CD8-positive, alpha-beta memory T cell (primary cell): ENCODE measurements at places on chromosomes 4 and X. TPM values are rescaled to one million over a fixed set of nuclear protein-coding genes. Genes with fewer than 3 reads are reported as not detected.

The GSPT2 gene
- 5.9 TPM for polyA plus RNA-seq

The ABCE1 gene
- polyA plus RNA-seq = 59.7 TPM

The GSX2 gene
- polyA plus RNA-seq = not detected

The HCFC1 gene
- polyA plus RNA-seq = 12.4 TPM

The SUPT20HL2 gene
- polyA plus RNA-seq = not detected

The MAGEB10 gene
- polyA plus RNA-seq = not detected

The GPRIN3 gene
- polyA plus RNA-seq = 16.5 TPM

The MAGEA10 gene
- polyA plus RNA-seq = not detected

The CXCL3 gene
- polyA plus RNA-seq = not detected

The PRSS12 gene
- not detected for polyA plus RNA-seq

GRCh38 chrX:122582975-122583305 is 601.1 kb upstream of the GRIA3 start:
- no peak for DNase-seq

DNA sequence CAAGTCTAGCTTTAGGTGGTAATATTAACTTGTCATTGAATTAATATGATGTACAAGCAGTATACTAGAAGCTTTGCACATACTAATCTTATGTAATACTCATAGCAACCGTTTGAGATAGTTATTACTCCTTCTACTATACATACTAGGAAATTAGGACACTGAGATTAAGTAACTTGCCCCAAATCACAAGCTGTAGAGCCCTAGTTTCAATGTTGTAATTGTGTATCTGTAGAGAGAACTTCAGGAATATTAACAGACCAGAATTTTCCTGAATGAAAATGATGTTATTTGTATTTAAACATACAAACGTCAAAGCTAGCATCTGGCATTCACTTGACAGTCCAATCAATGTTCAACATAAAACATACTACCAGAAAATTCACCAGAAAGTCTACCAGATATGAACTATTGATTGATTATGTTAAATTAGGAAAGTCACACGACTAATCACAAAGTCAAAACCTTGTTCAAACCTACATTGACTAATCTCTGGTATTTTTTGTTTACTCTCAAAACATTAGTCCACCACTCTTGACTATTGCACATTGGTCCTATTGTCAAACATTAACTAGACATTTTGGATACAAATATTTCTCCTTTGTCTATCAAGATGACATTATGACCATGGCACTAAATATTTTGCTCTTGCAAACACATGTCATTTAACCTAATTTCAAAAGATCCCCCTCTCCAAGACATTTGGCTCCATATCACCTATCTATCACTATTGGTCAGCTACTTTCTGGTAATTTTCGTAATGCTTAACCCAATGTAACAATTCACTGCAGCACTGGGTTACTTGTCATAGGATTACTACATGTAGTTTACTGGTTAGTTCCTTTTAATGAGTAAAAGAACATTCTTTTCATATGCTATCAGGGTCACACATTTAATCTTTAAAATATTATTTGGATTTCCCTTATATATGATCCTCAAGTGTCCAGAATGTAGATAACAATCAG is 100.7 kb downstream of the GPC3 start:
- DNase-seq = no peak

- no peak for DNase-seq
Observed at GRCh38 chr4:75800972-75801371, 76.6 kb downstream of the USO1 start.

GRCh38 chr4:176309046-176309445 is 10.7 kb upstream of the SPCS3 start:
- no peak for DNase-seq

DNA sequence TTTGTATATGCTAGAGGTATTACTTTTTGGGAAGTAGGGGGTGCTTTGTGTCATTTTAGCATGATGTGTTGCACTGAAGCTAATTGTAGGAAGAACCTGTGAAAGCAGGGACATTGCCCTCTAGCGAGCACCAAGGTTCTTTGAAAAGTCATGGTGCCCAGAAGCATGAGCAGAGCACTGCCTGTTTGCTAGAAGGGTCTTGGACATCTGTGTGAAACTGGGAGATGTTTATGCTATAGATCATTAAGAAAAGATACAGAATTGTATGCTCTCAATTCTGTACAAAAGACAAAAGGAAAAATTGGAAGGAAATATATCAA is 14.7 kb downstream of the GRPR start:
- DNase-seq = no peak

DNA sequence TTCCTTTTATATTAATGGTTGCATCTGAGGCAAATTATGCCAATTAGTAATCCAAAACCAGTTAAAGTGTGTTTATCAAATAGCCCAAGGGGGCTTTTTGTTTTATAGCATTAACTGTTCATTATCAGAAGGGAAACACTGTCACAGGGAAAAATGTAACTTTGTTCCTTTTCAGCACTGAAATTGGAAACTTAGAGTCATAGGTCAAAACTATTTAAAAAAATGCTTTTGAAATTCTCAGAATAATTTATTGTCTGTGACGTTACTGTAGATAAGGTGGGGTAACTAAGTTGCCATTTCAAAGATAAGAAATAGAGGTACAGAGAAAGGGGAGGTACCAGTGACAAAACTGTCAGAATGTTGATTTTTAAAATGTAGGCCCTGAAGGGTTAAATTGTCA is 129.3 kb downstream of the AKAP4 start:
- DNase-seq = no peak

GRCh38 chr4:111618908-111619307 is 526.3 kb upstream of the FAM241A start:
- DNase-seq = no peak

DNA sequence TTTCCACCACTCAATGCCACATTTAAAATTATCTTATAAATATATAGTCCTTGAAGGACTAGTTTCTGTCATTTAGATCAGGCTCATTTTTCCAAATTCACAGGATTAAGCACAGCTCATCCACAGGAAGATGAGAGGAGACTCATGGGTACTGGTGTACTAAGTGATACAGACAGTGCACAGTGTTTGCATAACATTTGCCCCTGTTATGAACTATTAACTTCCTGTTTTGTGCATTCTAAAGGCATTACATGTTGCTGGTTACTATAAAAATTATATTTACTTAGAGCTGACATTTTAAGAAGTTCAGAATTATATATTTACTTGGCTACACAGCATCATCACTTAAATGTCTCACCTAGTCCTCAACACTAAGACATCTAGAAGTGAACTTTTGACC is 772.0 kb downstream of the TECRL start:
- no peak for DNase-seq

GRCh38 chr4:51878431-51878830 is 35.5 kb downstream of the DCUN1D4 start:
- DNase-seq = no peak

- DNase-seq = no peak
Observed at GRCh38 chr4:147136310-147136709, 190.6 kb upstream of the TTC29 start.

DNA sequence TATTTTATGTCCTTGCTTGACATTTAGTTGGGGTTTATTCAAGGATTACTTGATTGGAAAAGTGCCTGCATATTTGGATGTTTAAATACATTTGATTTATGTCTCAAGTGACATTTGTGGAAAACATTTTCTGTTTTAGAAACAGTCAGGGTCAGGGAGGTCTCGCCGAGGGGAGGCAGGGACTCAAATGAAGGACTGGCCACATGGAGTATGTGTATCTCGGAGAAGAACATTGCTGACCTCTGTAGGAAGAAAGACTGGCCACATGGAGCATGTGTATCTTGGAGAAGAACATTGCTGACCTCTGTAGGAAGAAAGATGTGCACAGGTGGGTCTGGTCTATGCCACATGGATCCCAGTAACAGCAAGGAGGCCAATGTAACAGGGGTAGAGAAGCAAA is 233.6 kb downstream of the TRIML1 start:
- no peak for DNase-seq

GRCh38 chr4:165443276-165443675 is 64.5 kb downstream of the CPE start:
- no peak for DNase-seq

- DNase-seq = no peak
Observed at GRCh38 chr4:70522626-70523025, 4.3 kb downstream of the AMTN start.

DNA sequence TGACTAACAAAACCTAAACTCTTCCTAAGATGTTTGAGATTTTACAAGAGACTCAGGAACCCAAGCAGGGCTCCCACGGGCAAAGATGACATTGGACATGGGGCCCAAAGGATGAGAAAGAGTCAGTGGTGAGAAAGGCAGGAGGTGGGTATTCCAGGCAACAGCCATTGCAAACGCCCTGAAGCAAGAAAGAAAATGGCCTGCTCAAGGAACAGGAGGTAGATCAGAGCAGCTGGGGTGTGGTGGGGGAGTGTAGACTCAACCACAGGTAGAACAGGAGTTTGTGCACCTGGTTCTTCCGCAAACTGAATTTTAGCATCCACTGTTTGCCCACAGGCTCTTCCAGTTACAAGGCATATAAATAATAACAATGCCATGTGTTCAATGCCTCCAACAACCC is 3.3 kb downstream of the PPP2R2C start:
- DNase-seq = no peak

- no peak for DNase-seq
Observed at GRCh38 chr4:35900286-35901243, 343.7 kb downstream of the ARAP2 start.

- DNase-seq = no peak
Observed at GRCh38 chr4:37279894-37280592, 35.5 kb downstream of the NWD2 start.

DNA sequence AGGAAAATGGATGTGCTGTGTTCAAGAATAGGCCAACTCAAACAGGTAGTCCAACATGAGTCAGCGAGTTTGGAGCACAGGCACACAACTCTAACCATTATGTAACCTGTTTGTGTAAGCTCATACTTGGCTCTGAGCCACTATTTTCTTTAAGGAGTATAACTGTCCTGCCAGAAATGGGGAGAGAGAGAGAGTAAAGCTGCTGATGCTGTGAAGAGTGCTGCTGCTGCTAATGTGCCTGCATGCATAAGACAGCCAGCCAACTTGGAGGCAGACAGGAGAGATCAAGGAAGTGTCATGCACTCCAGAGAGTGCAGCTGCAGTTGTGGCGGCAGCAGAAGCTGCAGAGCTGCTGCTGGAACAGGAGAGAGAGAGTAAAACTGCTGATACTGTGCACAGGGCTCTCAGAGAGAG is 11.7 kb upstream of the STATH start:
- no peak for DNase-seq

DNA sequence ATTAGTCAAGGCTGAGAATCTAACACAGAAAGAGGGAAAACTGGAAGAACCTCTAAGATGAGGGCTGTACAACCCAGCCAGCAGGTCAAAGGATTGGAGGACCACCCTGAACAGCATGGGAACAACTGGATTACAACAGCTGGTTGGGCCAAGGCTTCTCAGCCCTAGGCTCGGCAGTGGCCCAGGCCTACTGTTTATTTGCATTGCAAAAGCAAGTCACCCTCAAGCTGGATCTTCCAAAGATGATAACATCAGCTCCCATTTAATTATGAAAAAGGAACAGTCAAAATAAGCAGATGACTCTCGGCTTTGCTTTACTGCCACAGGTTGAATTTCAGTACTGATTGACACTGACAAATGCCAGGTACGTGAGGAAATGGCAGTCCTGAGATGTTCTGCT is 61.8 kb downstream of the GPC3 start:
- DNase-seq = no peak

DNA sequence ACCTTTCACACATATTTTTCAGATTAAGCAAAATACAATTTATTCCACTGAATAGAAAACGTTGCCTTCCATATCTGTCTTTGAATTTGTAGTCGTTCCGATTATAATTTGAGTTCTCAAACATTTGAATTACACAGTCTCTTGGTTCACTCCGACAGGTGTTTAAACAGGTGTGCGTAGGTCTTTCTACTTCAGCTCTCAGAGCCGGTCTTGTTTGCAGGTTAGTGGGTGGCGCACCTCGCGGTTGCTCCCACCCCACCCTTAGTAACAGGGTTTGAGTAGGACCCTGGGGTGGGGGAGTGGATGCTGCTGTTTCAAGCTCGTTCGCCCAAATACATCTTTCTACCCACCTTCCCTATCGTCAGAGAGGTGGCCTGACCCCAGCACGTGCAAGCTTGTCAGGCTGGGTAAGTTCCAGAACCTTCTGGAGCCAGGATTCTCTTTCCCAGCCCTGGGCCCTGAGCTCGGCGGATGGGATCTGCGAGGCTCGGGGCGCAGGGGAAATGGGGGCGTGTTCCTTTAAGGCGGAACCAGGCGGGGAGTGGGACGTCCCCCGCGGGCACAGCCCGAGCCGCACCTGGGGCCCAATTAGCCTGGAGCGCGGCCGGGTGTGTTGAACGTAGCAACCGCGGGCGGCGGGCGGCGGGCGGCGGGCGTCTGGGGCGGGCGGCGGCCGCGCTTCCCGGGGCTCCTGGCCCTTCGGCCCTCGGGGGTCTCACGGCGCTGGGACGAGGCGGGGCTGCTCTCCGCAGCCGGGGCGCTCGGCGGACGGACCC is at the start of gene FAM149A:
FAM149A (plus strand) TSS at position 591 of the 776 bp plus-strand sequence.
- DNase-seq = peak; percentile 33

DNA sequence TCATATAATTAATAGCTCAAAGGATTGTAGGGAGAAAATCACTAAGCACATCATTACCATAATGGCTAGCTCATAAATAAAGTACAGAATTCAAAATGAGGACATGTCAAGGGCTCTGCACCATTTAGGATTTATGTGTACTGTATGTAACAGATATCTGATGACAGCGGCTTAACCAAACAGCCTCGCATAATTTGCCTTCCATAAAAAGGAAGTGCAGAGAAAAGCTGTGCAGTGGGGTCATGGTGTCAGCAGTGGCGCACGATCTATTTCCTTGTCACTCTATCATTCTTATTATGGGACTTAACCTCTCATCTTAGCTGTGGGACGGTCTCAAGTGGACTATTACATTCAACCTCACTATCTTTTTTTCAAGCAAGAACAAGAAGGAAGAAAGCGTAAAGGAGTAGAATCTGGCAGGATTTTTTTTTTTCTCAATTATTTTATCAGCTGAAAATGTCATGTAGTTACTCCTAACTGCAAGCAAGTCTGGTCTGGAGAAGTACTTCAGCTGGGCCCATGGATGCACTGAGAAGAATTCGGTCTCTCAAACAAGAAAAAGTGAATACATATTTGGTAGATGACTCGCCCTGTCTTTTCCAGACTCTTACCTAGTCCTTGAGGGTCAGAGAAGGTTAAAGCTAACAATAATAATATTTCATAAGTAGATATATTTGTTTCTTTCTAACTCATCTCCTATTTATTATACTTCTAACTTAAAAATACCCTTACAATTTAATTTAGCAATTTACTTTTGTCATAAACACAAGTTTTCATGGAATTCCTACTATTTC is 94.6 kb downstream of the COX18 start:
- DNase-seq = no peak

- no peak for DNase-seq
Observed at GRCh38 chr4:157700898-157701694, 471.7 kb downstream of the GASK1B start.

GRCh38 chr4:75004755-75005668 is 72.1 kb downstream of the PARM1 start:
- no peak for DNase-seq

- no peak for DNase-seq
Observed at GRCh38 chrX:14355556-14355955, 173.8 kb upstream of the GLRA2 start.
